Cortex of kidney (tissue), 1 donor: ENCODE measurements at places on chromosomes 2 and 18.

GRCh38 chr18:74899554-74899953, 301.9 kb downstream of the ZNF407 start:
- no peak for DNase-seq

DNA sequence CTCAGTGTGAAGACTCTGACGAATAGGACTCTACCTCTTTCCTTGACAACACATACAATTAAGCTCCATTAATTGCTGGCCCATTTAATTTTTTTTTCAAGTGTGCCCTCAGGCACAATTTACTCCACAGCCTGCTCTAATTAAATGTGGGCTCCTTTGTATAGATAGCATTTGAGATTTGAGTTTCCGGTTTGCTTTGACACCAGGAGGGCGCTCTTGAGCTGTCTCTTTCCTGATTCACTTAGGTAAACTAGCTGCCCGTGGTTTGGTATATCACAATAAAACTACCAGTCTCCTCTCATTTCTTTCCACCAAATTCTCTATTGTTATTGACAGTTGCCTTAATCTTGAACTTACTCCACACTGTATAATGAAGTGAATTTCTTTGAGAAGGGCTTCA, 666.0 kb downstream of the DSC3 start:
- no peak for DNase-seq

- DNase-seq = no peak
Measured at GRCh38 chr2:84880645-84881521, at the start of gene TRABD2A. Gene TRABD2A, minus strand, starts transcription at chr2:84881084. Its CDS starts 45 bp downstream, at chr2:84881039.

GRCh38 chr2:203413796-203414195, 85.6 kb downstream of the ABI2 start:
- DNase-seq = no peak

GRCh38 chr2:107932488-107932887, 53.8 kb upstream of the SLC5A7 start:
- DNase-seq = no peak

DNA sequence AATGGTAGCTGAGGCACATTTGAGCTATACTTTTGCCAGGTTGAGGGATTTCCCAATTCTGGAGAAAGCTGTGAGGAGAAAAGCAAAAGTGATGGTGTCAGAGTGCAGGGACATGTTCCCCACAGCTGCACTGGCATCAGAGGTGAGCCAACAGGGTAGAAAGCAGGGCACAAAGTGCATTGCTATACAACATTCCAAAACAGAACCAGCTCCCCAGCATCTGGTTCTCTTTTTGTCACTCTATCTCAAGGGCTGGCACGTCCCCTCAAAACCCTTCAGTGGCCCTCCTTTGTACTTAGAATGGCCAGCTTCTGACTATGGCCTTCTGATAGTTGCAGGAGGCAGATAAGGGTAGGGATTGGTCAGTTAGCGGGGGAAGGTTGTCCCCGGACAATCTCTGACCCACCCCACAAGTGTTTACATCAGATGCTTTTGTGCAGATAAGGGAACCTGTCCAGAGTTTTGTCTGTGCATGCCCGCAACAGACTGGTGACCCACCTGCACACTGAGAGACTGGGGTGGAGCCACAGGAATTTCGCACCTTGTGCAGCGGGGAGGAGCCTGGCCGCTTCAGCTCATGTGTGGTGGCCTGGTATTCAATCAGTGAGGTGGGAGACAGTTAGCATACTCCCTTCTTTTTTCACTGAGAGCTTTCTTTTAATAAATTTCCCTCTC, 31.0 kb upstream of the TMEM17 start:
- DNase-seq = no peak

DNA sequence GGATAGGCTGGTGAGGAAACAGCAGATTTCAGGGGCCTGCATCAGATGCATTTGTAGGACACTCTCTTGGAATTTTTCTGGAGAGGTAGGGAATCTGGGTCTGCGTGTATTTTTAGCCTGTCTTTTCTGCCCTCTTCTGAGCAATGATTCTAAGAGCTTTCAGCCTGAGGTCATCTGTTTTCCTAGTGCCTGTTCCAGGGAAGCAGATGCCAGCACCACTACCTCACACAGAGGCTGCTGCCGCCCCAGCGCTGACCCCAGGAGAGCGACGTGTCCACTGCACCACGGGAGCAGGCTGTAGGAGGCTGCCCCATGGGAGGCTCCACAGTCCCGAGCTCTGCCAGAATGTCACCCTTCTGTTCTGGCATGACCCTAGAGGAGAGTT, 316.5 kb downstream of the CYP26B1 start:
- no peak for DNase-seq

- no peak for DNase-seq
Measured at GRCh38 chr2:24579053-24579803, 88.2 kb downstream of the NCOA1 start.

GRCh38 chr2:187774551-187775071, 220.4 kb upstream of the TFPI start:
- no peak for DNase-seq

GRCh38 chr2:31504311-31504710, 76.4 kb downstream of the SRD5A2 start:
- no peak for DNase-seq

GRCh38 chr2:81650048-81650971, 1345.8 kb upstream of the LRRTM1 start:
- no peak for DNase-seq

- no peak for DNase-seq
Measured at GRCh38 chr2:186751790-186752189, 57.9 kb downstream of the FAM171B start.

GRCh38 chr2:96484091-96484490, 21.1 kb downstream of the NEURL3 start:
- DNase-seq = no peak

- DNase-seq = no peak
Measured at GRCh38 chr2:39593439-39594393, 72.0 kb upstream of the TMEM178A start.

- DNase-seq = no peak
Measured at GRCh38 chr18:62537946-62538345, 15.1 kb downstream of the ZCCHC2 start.

DNA sequence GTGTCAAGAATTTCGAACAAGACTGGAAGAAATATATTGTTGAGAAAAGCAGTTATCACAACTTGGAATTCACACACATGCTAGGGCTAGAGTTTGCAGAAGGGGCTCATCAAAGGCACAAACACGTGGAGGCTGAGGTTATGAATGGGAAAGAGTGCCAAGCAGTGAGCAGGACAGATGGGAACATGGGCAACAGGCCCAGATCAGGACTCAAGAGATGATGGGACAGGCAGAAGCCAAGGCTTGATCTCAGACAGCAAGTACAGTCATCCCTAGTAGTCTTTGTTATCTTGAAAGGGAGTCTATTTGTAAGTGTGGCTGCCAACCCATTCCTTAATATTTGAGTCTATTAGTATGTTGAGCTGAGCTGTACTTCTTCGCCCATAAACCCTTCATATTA, 22.2 kb upstream of the EPC2 start:
- no peak for DNase-seq

GRCh38 chr2:150938527-150938926, 323.1 kb downstream of the RBM43 start:
- DNase-seq = no peak

DNA sequence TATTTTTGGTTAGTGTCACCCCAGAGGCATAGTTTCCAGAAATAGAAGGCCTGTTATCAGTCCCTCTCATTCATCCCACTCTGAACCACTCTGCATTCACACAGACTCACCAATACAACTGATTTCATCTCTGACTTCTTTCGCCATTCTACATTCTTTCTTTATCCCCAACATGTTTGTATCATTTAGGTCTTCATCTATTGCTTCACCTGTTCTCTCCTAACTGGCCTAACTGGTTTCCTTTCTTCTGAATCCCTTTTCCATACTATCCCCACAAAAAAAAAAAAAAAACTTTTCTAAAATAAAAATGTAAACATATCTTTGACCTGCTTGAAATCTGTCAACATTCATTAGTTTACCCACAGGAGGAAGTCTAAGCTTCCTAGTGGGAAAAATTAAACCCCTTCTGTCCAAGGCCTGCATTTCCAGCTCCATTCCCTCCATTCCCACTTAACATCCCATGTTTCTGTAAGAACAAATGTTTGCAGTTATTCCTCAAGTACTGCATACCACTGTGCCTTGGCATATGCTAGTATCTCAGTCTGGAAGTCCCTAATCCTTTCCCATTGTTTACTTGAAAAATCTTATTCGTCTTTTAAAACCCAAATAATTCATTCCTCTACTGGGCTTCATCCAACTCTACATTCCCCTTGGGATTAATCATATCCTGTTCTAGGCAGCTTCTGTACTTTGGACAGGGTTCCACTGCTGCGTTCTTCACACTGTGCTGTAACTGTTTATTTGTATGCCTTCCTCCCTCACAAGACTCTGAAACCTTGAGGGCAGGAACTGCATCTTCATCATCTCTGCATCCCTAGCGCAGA, 68.5 kb downstream of the FIGN start:
- no peak for DNase-seq

DNA sequence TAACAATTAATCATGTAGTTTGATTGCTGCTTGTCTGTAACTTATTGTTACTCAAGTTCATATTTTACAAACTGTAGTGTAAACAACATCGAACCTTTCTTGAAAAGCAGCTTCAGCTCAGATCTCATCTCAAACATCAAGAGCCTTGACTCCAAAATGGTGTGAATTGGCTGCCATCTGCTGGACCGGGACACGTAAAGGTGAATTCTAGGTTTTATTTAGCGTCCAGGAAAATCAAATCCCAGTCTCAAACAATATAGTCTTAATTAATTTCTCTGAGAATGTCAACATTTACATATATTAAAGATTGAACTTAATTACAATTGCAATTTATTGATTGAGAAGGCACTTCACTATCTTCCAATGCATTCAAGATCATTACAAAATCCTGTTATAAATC, 453.0 kb downstream of the GALR1 start:
- no peak for DNase-seq

GRCh38 chr2:42504364-42505230, 10.8 kb upstream of the KCNG3 start:
- DNase-seq = no peak

DNA sequence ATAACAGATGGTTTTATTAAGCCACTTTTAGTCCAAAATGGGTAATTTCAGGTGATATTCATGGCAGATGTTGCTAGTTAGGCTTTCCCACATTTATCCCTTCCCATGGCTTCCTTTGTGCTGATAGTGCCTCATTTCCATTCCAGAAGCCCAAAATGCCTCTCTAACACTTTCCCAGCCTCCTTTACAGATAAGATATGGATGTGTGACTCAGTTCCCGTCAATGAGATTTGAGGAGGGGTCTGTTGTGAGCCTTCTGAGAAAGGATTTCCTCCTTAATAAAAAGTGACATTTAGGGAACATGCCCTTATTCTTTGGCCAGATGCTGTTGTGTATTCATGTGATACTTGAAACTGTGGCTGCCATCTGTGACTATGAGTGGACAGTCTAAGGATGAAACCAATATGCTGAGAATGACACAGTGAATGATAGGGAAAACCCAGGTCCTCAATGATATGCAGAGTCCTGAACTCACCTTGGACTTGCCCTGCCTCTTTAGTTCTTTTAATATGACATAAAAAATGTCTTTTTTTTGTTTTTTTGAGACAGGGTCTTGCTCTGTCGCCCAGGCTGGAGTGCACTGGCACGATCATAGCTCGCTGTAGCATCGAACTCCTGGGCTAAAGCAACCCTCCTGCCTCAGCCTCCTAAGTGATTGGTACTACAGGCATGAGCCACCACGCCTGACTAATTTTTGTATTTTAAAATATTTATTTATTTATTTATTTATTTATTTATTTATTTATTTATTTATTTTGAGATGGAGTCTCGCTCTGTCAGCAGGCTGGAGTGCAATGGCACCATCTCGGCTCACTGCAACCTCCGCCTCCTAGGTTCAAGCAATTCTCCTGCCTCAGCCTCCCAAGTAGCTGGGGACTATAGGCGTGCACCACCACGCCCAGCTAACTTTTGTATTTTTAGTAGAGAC, 5.8 kb upstream of the ACSL3 start:
- DNase-seq = no peak

DNA sequence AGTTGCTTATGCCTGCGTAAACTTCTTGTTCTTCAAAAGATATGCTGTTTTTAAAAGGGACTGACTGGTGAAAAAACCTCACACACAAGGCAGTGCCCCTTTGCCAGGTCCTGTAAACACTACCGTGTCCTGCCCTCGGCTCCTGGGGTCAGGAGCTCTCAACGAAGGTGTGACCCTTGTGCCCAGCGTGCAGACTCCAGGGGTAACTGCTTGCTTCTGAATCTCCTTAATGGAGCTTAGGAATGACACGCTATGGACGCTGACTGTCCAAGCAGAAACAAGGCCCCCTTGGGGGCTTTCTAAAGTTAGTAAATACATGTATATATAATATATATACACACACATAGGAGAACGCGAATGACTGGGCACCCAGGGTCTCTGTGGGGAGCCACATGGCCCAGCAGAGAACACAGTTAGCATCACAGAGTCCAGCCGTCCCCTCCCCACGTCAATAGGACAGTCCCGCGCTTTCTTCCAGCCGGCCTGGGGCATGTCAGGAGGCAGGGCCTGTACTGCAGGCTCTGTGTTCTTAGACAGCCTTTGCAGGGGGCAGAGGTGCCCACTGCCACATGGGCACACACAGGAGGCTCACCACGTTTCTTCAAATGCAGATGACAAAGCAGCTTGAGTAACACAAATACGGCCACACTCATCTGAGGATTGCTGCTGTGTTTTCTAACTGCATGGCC, 96.1 kb downstream of the HDAC4 start:
- no peak for DNase-seq

GRCh38 chr18:40360558-40360957, 1594.5 kb upstream of the PIK3C3 start:
- DNase-seq = no peak

GRCh38 chr18:3541549-3542386, 91.8 kb downstream of the TGIF1 start:
- DNase-seq = no peak

- DNase-seq = no peak
Measured at GRCh38 chr2:101375653-101376052, 11.7 kb downstream of the CREG2 start.

DNA sequence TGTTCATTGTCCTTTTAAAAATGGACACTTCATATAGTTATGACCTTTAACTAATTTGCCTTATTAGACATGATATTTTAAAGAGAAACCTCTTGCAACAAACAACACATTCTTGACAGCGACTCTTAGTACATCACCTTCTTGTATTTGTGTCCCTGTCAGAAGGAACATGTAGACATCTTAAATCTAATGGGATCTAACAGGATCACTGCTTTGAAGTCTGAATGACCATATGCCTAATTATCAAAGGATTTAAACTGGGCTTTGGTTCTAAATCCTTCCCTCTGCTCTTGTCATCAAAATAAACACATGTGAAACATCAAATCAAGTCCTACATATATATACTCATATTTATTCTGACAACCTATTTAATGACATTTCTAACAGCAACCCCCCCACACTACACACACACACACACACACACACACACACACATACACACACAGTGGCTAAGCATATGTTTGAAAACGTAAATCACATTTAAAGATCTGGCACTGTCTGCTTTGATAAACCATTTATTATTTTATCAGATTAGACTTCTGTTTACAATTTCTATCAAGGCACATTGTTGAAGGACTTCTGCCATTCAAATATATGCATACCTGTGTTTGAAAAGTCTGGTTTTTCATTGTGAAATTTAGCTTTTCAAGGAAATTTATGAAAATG, 4.2 kb downstream of the GALNT13 start:
- DNase-seq = no peak

GRCh38 chr18:3538456-3538855, 88.5 kb downstream of the TGIF1 start:
- no peak for DNase-seq

- DNase-seq = no peak
Measured at GRCh38 chr2:143930891-143931290, 589.0 kb downstream of the ZEB2 start.

- no peak for DNase-seq
Measured at GRCh38 chr2:3170792-3171455, 206.7 kb downstream of the EIPR1 start.

- no peak for DNase-seq
Measured at GRCh38 chr18:38198526-38198925, 632.9 kb upstream of the CELF4 start.
